HFF-Myc (cell line): ENCODE measurements at places on chromosomes 4 and X.

DNA sequence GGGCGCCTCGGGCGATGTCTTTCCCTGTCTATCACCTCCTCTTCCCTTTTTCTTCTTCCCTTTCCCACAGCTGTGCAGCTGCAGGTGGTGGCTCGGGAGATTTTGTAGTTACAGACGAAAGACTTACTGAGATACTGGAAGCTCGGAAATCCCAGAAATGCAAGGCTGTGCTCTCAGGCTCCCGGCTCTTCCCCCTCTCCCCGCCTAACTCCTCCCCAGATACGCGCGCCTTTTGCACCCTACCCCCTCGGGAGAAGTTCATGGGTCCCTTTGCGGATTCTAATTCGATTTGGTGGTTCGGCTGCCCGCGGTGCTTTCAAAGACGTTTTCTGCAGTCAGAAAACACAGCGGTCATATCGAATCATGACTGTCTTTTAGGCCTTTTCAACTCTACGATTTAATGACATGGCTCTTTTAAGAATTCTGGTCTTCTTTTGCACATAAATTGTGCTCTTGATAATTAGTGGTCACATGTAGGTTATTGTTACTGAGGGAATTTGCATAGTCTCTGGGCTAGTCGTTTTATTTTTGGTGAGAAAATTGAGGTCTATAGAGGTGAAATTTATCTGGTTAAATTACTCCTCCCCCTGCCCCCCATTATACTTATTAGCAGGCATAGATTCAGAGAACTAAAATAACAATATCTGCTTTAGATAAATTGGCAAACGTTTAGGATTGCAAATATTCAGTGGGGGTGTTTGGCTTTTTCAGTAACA lies 1.6 kb downstream of the SEPTIN11 start:
- DNase-seq: no peak

DNA sequence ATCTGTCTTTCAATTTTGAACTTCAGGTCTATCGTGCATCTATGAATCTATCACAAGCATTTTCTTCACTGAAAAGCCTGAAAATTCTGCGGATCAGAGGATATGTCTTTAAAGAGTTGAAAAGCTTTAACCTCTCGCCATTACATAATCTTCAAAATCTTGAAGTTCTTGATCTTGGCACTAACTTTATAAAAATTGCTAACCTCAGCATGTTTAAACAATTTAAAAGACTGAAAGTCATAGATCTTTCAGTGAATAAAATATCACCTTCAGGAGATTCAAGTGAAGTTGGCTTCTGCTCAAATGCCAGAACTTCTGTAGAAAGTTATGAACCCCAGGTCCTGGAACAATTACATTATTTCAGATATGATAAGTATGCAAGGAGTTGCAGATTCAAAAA lies 19.7 kb downstream of the TLR7 start:
- DNase-seq: no peak

GRCh38 chr4:2364654-2365053 lies 53.8 kb downstream of the ZFYVE28 start:
- no peak for DNase-seq

- peak; percentile 20 for DNase-seq
These were observed 153.6 kb upstream of the INTU start for GRCh38 chr4:127479031-127479622.

DNA sequence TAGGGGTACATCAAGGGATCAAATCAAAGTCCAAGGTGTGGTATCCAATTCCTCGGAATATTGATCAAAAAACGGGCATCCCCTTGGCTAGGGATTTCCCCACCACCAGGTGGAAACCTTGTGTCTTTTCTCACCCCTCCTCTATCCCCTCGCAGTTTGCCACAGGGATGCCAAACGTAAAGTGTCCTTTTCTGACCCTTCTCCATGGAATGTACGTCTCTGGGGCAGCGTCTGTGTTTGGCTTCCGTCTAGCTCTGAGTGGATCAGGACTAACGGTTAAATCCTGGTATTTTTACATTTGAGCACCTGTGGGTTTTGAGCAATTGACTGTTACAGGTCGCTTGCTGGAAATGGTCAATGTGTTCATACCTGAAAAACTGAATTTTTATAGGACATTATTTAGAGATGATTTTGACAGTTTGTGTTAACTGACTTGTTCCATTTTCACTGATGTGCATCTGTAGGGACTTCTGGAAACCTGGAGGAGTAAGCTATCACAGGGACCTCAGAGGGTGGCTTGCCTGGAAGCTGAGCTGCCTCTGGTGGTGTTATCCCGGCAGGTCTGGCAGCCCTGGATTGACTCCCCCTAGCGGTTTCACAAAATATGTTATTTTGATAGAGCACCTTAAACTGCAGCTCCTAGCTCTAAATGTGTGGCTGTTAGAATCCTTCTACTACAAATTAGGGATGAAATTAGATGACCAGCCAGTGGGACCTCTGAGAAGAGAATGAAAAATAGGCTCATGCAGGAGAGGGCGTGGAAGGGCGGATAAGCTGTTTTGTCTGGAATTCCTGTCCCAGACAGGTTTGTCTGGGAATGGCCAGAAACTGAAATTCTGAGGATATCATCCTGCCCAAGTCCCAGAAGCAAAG lies 8.8 kb upstream of the MGST2 start:
- DNase-seq: no peak

DNA sequence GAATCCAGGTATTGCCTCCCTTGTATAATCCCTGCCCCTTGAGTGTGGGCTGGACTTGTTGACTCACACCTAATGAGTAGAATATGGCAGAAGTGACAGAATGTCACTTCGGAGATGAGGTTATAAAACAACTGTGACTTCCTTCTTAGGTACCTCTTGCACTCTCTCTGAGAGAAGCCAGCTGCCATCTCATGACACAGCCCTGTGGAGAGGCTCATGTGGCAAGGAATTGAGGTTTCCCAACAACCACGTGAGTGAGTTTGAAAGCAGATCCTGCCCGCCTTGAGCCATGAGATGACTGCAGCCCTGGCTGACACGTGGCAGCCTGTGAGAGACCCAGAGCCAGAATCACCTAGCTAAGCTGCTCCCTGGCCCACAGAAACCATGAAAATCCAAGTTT lies 13.5 kb downstream of the ASB11 start:
- DNase-seq: no peak

- DNase-seq: no peak
These were observed 367.4 kb downstream of the UNC5C start for GRCh38 chr4:95181243-95181995.

DNA sequence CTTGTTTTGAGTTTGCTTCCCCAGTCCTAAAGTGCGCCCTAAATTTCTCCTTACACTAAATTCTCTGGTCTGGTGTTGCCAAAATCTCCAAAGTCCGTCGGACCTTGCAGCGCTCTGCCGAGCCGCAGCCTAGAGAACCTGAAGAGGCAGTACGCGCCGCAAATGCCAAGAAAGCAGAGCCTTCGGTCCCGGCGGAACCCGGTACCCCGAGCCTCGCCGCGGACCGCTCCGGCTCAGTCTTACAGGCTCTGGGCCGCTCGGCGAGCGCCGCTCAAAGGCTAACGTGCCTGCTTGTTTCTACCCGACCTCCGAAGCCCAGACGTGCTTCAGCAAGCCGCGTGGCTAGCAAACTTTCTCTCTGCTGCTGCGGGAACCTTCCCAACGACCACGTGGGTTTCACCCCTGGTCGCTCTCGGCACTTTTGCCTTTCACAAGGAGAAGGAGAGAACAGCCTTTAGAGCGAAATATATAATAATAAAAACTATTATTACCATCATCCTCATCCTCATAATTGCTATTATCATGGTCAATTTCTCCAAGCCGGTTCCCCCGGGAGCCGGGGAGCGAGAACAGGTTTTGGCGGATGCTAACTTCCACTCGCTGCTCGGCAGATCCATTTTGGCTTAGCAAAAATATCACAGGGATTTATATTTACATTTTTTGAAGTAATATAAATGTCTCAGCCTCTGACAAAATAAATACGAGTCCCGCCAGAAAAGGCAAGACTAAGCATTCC lies 2.2 kb upstream of the HTR2C start:
- no peak for DNase-seq

- no peak for DNase-seq
These were observed 759.6 kb downstream of the RAB28 start for GRCh38 chr4:12724510-12724909.

DNA sequence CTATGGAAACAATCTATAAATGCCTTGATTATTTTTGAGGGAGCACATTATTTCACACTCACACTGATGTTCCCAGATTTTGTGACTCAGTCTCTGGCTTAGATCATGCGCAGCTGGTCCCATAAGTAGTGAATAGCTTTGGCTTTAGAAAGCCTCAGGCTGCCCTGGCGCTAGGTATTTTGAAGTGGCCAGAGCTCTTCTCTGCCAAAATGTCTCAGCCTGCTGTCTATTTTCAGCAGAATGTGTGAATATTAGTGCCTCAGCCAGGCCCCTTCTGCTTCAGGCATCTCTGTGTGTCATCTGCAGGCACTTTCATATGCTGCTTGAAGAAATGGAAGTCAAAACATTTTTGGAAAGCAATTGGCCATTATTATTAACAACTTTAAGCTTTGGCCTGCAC lies 931.0 kb upstream of the INTU start:
- no peak for DNase-seq

GRCh38 chrX:68180579-68180978 lies 252.7 kb downstream of the OPHN1 start:
- DNase-seq: no peak

- DNase-seq: no peak
These were observed 207.2 kb upstream of the NPY2R start for GRCh38 chr4:155001251-155001650.

- no peak for DNase-seq
These were observed 63.6 kb upstream of the C1QTNF7 start for GRCh38 chr4:15364183-15364582.

DNA sequence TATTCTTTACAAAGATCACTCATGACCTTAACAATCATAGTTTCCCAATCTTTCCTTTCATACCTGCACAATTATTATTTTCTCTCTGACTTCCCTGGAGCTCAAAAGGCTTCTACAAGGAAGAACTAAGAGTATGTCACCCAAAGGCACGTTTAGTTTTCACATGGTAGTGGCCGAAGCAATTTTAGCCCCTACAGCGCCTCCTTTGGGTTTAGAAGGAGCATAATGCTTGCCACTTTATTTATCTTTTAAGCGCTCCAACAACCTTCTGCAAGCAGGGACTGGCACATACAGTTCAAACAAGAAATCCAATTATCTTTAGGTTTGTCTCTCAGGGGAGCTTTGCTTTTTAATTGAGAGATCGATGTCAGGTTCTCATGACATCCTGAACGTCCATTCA lies 42.0 kb upstream of the IGSF1 start:
- no peak for DNase-seq

GRCh38 chrX:97102938-97103337 lies 219.2 kb downstream of the RPA4 start:
- DNase-seq: no peak

- no peak for DNase-seq
These were observed 15.3 kb upstream of the TMPRSS11D start for GRCh38 chr4:67899096-67899495.

DNA sequence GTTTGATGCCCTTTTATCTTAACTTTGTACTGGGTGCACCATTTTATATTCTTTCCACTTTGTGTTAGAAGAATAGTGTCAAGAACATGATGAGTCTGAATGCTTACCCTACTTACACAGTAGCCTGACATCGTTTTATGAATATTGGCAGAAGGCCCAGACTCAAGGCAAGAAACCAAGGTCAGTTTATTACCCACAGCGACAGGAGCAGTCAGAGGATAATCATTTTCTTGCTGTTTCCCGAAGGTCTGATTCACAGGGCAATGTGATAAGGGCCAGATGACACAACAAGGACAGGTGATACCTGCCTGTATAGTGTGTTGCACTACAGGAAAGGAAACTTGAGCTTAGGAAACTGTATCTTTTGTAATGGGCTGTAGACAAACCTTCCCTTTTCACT lies 417.4 kb downstream of the SPOCK3 start:
- no peak for DNase-seq

DNA sequence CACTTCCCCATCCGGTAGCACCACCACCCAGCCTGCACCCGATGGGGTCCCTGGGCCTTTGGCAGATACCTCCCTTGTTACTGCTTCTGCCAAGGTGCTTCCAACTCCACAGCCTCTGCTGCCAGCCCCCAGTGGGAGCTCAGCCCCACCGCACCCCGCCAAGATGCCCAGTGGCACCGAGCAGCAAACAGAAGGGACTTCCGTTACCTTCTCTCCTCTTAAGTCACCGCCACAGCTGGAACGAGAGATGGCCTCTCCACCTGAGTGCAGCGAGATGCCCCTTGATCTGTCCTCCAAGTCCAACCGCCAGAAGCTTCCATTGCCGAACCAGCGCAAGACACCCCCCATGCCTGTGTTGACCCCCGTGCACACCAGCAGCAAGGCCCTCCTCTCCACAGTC lies 31.9 kb downstream of the BCORL1 start:
- no peak for DNase-seq

DNA sequence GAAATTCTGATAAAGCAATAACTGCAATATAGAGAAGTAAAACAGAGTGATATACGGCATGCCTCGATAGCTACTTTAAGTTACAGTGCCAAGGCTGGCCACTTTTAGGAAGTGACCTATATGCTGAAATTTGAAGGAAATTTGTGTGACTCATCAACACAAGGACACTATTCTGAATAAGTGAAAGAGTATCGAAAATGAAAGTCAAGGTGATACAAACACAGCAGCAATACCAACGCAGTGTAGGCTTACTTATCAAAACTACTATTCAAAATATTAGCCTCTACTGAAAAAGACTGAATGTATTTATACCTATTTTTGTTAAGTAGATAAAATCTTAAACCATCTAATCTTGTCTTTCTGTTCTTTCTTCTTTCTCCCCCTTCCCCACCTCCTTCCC lies 459.9 kb upstream of the GNPDA2 start:
- DNase-seq: no peak

DNA sequence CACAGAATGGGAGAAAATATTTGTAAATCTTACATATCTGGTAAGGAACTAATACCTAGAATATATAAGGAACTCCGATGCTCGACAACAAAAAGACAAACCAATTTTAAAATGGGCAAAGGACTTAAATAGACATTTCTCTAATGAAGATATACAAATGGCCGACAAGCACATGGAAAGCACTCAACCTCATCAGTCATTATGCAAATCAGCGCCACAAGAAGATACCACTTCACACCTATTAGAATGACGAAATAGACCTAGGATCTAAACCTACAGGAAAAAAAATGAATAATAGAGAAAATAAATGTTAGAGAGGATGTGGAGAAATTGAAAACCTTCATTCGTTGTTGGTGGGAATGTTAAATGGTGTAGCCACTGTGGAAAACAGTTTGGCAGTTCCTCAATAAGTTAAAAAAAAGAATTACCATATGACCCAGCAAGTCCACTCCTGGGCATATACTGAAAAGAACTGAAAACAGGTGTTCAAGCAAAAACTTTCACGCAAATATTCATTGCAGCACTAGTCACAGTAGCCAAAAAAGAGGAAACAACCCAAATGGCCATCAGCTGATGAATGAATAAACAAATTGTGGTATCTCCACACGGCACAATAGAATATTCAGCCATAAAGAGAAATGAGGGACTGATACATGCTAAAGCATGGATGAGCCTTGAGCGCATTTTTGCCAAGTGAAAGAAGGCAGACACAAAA lies 57.3 kb upstream of the WDR19 start:
- no peak for DNase-seq

- DNase-seq: no peak
These were observed 150.5 kb upstream of the SPRY1 start for GRCh38 chr4:123246085-123246484.

- no peak for DNase-seq
These were observed 8.2 kb upstream of the YIPF6 start for GRCh38 chrX:68490644-68491043.
